Activated CD4-positive, alpha-beta T cell treated with anti-CD3 and anti-CD28 coated beads for 1 hour (primary cell): ENCODE measurements at places on chromosomes 5 and 9.

DNA sequence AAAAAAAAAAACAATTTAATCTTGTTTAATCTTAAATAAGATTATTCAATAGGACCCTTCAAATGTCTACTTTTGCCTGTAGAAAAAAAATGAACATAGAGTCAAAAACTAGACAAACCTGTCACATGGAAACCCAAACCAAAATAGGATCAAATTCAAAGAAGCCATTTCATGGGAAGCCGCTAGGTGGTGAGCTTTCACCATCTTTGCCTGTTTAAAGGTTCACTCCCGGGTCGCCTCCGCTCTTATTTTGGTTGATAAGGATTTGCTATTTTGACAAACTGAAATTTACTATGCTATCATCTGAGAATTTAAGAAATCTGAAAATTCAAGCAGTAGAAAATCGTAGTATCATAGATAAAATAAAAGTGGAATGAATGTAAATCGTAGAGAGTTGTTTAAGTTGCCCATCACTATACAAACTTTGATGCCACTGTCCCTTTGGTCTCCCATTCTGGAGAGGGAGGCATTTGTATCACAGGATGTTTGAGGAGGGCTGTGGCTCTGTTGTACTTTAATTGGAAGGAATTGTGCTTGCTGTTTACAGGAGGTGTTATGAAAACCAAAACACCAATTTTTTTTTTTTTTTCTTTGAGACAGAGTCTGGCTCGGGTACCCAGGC is 43.5 kb upstream of the DNAH5 start:
- no peak for DNase-seq

GRCh38 chr9:109865521-109865920 is 85.5 kb downstream of the PALM2AKAP2 start:
- DNase-seq: no peak

DNA sequence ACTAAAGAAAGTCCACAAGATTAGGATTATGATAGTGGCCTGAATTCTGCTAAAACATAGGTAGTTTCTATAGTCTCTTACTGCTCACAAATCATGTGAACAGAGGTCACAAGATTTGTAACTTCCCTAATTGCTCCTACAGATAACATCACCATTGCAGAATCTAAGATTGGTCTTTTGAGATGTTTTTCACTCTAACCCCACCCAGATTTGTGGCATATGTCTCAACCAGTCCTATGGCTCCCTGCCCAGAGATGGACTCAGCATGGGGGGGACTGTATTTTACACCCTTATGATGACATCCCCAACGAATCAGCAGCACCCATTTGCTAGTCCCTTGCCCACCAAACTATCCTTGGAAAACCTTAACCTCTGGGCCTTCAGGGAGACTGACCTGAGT is 1046.2 kb downstream of the CDH12 start:
- DNase-seq: no peak

- DNase-seq: no peak
Measured at GRCh38 chr5:56415356-56415765, 182.2 kb upstream of the ANKRD55 start.

GRCh38 chr9:121454972-121455371 is 44.7 kb downstream of the GGTA1 start:
- DNase-seq: no peak

DNA sequence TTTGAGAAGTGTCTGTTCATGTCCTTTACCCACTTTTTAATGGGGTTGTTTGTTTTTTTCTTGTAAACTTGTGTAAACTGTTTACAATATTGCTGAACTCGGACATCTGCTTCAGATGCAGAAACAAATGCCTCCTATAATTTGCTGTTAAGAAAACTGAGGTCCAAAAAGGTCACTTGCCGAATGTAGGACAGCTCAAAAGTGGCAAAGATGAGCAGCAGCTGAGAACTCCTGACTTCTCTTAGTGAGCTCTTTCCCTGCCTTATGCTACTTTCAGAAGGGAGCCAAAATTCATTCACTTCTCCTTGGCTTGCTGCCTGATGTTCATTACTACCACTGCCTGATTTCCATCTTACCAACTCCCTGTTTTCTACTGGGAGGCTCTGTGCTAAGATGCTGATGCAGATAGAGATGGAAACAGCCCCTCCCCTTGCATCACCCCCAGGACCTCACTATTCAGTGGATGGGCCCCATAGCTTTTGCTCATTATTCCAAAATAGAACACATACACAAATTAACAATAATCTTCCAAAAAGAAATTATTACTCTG is 60.1 kb downstream of the SEMA6A start:
- no peak for DNase-seq

DNA sequence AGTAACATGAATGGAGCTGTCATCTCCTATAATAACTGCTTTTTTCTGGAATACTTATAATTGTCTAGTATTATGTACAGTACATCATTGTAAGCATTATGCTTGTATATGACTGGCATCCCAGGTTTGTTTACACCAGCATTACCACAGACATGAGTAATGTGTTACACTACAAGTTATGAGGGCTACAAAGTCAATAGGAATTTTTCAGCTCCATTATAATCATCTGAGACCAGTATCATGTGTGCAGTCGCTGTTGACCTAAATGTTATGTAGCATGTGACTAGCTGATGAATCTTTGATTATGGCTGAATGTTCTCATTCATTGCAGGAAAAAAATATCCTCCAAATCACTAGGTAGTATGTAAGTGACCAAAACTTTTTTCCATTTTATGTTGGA is 2.2 kb downstream of the ZCCHC9 start:
- DNase-seq: no peak
